Large intestine (tissue), 12 donors: ENCODE measurements at places on chromosomes 7 and 10. TPM values are rescaled to one million over a fixed set of nuclear protein-coding genes. Genes with fewer than 3 reads are reported as not detected.
A peak's percentile ranks its signal among the peaks of the same experiment; 100 is the strongest.

- no peak overlapping the region for H3K27ac ChIP-seq
- DNase-seq = peak; percentile 53
- H3K27me3 ChIP-seq = no peaks in the 10 kb centered on the region
Observed at GRCh38 chr7:18132811-18133210, 105.2 kb upstream of the PRPS1L1 start.

DNA sequence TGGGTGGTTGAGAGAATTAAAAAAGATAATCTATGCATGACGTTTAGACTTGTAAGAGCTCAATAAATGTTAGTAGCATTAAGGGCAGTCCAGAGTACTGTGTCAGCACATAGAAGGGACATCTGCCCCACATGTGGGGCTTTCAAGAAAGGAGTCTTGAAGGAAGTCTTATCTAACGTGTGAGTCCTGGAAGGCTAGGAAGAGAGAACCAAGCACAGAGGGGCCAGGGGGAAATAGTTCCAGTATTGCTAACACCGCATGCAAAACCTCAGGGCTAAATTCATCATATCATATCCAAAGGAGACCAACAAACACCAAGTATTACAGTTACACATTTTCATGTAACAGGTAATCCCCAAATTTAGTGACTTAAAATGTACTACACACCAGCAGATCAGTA is 122.7 kb downstream of the AOAH start:
- H3K4me3 ChIP-seq = no peak overlapping the region
- H3K27ac ChIP-seq = no peak overlapping the region
- no peaks in the 10 kb centered on the region for H3K36me3 ChIP-seq
- peak; percentile 8 for DNase-seq

- no peaks in the 10 kb centered on the region for H3K27me3 ChIP-seq
- DNase-seq = no peak
- no peaks in the 10 kb centered on the region for H3K4me1 ChIP-seq
- H3K4me3 ChIP-seq = no peak overlapping the region
- H3K27ac ChIP-seq = no peak overlapping the region
- no peaks in the 10 kb centered on the region for H3K36me3 ChIP-seq
Observed at GRCh38 chr7:94643771-94644545, 12.0 kb downstream of the SGCE start.

Gene LOXL4
- 4.0 TPM for polyA plus RNA-seq
